NCI-H1092 treated with DMSO at 0.1 percent for 48 hours (cell line): ENCODE measurements at places on chromosomes 11 and 22.

DNA sequence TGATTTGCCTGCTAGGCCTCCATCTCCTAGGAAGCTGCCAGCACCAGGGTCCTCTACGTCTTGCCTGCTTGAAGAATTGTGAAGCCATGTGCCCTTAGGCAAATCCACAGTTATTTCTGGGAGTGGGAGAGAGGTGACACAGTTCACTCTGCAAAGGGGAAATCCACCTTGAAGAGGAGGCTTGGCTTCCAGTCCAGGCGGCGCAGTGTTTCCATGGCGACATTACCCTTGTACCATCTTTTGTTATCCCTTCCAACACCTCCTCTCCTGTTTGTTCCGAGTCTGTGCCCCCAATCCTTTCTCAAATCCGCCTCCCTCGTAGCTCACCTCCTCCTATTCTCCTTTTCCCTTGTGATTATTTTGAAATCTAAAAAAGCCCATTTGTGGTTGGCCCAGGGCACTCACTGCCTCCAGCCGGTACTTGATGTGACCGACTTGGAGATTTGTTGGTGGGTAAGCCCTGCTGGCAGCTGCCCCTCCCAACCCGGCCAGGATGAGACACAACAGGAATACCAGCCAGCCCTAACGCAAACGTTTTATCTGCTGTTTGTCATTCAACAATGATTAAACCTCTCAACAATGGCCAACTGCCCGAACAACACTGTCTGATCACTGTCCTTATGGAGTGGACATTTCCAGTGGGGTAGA, 18.4 kb downstream of the SYT13 start:
- peak; percentile 73 for DNase-seq

DNA sequence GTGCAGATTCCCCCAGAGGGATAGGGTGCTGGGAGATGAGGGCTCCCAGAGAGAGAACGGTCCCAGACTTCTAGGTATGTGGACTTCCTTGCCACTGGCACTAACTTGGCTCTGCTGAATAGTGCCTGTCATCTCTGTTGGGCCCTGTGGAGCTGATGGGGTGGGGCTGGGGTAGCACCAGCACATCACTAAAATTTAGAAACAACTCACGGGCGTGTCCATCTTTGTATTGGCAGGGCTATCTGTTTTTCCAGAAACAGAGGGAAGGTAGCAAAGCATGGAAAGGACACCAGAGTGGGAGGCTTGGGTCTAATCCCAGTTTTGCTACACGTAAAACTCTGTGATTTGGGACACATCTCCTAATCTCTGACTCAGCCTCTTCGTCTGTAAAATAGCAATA, 25.8 kb downstream of the SWAP70 start:
- DNase-seq: no peak

DNA sequence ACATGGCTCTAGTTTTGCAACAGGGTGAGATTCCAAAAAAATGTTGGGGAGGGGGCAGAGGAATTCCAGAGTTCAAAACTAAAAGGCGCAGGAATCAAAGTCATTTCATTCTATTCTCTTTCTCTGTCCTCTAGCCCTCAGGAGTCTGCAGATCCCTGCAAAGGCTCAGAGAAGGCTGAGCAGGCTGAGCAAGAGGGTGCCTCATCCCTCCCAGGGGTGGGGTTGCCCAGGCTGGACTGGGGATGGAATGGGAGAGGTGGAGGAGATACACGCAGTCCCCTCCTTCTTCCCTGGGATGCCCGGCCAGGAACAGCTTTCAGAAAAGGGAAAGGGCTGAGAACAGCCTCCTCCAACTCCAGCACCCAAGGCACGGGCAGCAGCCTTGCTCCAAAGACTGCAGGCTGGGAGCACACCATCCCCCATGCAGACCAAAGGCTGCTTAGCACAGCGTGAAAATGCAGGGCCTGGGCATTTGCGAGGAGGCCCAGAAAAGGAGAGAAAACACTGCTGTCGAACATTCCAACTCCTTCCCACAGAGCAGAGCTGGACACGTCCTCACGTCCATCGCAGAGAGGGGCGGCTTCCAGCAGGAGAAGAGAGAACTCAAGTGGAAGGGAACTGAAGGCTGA, 51.8 kb downstream of the MN1 start:
- no peak for DNase-seq

GRCh38 chr22:37843741-37844089, 419 bp downstream of the ANKRD54 start:
- peak; percentile 72 for DNase-seq

GRCh38 chr11:933142-933851, 7.6 kb downstream of the AP2A2 start:
- no peak for DNase-seq

DNA sequence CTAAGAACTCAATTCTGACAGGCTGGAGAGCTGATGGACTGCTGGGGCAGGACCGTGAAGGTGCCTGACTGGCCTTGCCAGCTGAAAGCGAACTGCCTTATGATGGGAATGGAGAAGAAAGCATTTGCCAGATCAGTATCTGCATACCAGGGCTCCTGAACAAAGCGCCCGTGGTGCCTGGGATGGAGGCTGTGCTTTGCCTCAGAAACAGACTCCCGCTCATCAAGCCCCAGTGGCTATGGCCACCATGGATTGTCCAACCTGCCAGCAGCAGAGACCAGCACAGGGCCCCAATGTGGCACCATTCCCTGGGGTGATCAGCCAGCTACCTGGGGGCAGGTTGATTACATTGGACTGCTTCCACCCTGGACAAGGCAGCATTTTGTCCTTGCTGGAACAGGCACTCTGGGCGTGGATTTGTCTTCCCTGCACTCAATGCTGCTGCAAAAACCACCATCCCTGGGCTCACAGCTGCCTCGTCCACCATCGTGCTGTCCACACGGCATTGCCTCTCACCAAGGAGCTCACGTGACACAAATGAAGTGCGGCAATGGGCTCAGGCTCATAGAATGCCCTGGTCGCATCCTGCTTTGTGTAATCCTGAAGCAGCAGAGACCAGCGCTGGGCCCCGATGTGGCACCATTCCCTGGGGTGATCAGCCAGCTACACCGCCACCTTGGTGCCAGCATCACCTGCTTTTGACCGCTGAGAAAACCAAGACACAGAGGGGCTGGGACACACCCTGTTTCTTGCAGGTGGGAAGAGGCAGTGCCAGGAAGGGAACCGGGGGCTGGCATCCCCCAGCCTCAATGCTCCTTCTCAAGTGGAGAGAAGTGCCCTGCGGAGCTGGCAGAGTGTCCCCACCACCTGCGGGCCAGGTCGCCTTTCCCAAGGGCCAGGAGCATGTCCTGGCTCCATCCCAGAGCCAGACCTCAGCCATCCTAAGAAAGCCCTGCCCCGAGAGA, 1367.5 kb downstream of the BRD1 start:
- DNase-seq: no peak

GRCh38 chr11:10413268-10413667, 41.8 kb upstream of the AMPD3 start:
- DNase-seq: peak; percentile 53

- DNase-seq: peak; percentile 85
Measured at GRCh38 chr11:61699737-61700160, 19.6 kb downstream of the DAGLA start.

- no peak for DNase-seq
Measured at GRCh38 chr22:27561286-27561904, 240.2 kb downstream of the MN1 start.

DNA sequence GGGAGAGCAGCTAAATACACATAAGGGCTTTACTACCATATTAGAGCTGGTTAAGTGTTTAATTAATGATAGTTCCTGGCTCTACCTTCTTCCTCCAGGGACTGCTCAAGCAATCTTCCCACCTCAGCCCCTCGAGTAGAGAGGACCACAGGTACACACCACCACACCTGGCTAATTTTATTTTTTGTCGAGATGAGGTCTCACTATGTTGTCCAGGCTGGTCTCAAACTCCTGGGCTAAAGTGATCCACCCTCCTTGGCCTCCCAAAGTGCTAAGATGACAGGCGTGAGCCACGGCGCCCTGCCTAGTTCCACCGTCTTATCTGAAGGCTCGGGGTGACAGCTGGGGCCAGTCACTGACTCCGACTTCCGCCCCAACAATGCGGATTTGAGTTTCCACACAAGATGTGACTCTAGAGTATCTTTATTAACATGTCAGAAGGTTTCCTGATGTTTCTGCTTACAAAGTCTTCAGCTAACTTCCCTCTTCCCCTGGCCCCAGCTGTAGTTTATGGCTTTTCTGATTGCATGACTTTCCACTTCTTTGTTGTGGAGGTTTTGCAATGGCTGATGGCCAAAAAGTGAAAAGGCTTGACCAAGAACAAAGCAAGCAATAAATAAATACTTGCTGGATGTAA, 16.8 kb downstream of the TPST2 start:
- DNase-seq: no peak

GRCh38 chr11:57244911-57245310, 7.9 kb upstream of the APLNR start:
- no peak for DNase-seq

DNA sequence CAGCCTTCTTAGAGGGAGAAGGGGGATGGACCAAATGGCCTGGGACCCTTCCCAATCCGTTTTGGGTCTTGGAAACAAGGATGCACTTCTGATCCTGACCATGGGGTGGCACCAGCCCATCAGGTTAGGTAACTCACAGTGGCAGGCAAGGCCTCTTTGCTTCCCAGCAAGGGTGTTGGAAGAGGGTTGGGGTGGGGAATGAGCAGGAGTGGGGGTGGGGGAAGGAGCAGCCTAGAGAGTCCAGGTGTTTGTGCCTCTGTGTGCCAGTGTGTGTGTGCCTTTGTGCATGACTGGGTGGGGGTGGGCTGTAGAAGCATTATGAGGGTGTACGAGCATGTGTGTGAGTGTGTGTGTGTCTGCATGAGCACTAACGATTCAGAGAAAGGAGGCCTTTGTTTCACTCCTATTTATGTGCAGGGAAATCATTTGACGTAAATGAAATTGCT, 213.1 kb downstream of the INSC start:
- DNase-seq: peak; percentile 56

- DNase-seq: no peak
Measured at GRCh38 chr22:28091486-28091885, 172.4 kb upstream of the PITPNB start.

GRCh38 chr11:20844630-20845029, 175.2 kb downstream of the NELL1 start:
- peak; percentile 67 for DNase-seq

- DNase-seq: no peak
Measured at GRCh38 chr11:122362381-122362780, 246.4 kb upstream of the BLID start.

DNA sequence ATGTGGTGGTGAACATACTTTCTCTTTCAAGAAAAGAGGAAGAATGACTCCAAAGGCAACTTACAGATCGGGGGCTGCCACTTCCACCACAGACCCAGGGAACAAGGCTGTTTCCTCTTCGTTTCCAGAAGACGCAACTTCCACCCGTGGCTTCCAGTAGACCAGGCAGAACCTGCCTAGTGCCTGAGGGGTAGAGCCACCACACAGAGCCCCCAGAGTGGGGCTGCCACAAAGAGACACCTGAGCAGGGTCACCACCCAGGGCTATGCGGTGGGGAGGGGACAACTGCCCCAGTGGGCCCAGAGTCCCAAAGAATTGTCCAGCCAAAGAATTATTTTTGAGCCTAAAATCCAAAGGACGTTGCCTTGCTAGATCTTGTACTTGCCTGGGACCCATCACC, 16.7 kb upstream of the PHF21B start:
- DNase-seq: no peak

- no peak for DNase-seq
Measured at GRCh38 chr11:19405966-19406365, 165.2 kb upstream of the E2F8 start.

GRCh38 chr22:17999851-18000250, 24.5 kb downstream of the MICAL3 start:
- no peak for DNase-seq

DNA sequence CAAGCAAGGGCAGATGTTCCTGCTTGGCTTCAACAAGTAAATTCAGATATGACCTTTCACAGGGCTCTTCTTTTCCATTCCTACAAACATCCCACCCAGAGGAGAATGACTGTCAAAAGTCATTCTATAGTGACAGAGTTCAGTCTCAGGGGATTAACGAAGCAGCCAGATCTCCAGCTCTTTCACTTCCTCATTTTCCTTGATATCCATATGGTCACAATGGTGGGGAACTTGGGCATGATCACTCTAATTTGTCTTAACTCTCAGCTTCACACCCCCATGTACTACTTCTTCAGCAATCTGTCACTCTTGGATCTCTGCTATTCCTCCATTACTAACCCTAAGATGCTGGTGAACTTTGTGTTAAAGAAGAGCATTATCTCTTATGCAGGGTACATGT, 15.0 kb upstream of the OR8B8 start:
- no peak for DNase-seq

GRCh38 chr22:17767233-17768065, 6.8 kb downstream of the BID start:
- no peak for DNase-seq

GRCh38 chr11:57560146-57560545, 7.3 kb downstream of the UBE2L6 start:
- no peak for DNase-seq

- no peak for DNase-seq
Measured at GRCh38 chr11:11073996-11074395, 216.1 kb upstream of the ZBED5 start.

- DNase-seq: peak; percentile 40
Measured at GRCh38 chr11:14148653-14149273, 186.2 kb downstream of the SPON1 start.

DNA sequence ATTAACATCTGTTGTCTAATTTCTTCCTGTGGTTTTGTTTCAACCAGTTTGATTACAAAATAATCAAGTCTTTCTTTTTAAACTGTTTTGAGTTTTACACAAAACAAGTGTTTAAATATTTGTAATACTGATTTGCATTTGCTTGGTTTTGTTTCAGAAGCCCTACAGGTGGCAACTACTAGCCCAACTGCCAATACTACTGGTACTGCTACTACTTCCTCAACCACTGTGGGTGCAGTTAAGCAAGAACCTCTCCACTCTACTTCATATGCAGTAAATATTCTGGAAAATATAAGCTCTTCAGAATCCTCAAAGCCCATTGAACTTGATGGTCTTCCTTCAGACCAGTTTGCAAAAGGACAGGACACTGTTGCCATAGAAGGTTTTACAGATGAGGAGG, 61.1 kb downstream of the QSER1 start:
- DNase-seq: no peak

GRCh38 chr11:126544108-126545056, 188.9 kb downstream of the ST3GAL4 start:
- peak; percentile 84 for DNase-seq

- DNase-seq: no peak
Measured at GRCh38 chr11:130737041-130737830, 179.0 kb downstream of the SNX19 start.

DNA sequence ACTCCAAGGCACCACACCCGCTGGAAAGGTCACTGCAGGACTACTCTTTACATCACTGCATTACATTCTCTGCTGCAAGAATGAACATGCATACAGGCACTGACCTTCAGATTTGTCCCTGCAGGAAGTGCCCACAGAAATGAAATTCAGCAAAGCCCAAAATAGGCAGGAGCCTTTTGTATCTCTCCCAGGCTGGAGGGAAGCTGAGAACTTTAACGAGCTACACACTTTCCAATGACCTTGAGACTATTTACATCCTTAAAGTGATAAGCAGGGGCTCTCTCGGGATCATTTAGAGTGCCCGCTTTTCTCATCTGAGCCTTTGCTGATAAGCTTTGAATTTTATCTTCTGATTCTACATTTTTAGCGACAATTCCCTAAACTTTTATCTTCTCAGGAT, 12.5 kb downstream of the FEZ1 start:
- no peak for DNase-seq

GRCh38 chr11:121119440-121119839, 18.4 kb downstream of the TECTA start:
- no peak for DNase-seq

- DNase-seq: no peak
Measured at GRCh38 chr11:123799438-123799837, 6.7 kb downstream of the OR6M1 start.

- DNase-seq: no peak
Measured at GRCh38 chr11:106076171-106076918, 802 bp downstream of the KBTBD3 start.

GRCh38 chr11:40134820-40135570, 1324.5 kb downstream of the LRRC4C start:
- DNase-seq: no peak
